IMR-90 (cell line): ENCODE measurements at places on chromosomes 16 and 17. TPM values are rescaled to one million over a fixed set of nuclear protein-coding genes. Genes with fewer than 3 reads are reported as not detected.

Gene CSF3
- not detected in 2 replicates for polyA plus RNA-seq

Gene MYH2
- not detected in 2 replicates for polyA plus RNA-seq

Gene CD79B
- not detected in 2 replicates for polyA plus RNA-seq

Gene FNDC8
- polyA plus RNA-seq = not detected in 2 replicates

Gene CTDNEP1
- polyA plus RNA-seq = 132 TPM in 2 replicates

Gene KRT13
- polyA plus RNA-seq = 0.56 and 0.60 TPM in 2 replicates

Gene CDH13
- polyA plus RNA-seq = 59.5 and 61.6 TPM in 2 replicates

Gene COPZ2
- polyA plus RNA-seq = 86.1 and 89.4 TPM in 2 replicates

GRCh38 chr17:81891303-81891552 lies 158 bp downstream of the ALYREF start:
- DNase-seq = no peak
- H3K36me3 ChIP-seq = peaks cover 50% of the 10 kb centered on the region
- H3K27me3 ChIP-seq = no peaks in the 10 kb centered on the region
- peak overlapping the region; percentile 75; the same call in 1 of the 2 replicates for H3K27ac ChIP-seq
- H3K4me1 ChIP-seq = peaks cover 4% of the 10 kb centered on the region; the same call in 1 of the 2 replicates

- no peak overlapping the region for H3K4me3 ChIP-seq
- DNase-seq = peak; percentile 54
Observed at GRCh38 chr17:15377616-15378015, 36.2 kb upstream of the TEKT3 start.

DNA sequence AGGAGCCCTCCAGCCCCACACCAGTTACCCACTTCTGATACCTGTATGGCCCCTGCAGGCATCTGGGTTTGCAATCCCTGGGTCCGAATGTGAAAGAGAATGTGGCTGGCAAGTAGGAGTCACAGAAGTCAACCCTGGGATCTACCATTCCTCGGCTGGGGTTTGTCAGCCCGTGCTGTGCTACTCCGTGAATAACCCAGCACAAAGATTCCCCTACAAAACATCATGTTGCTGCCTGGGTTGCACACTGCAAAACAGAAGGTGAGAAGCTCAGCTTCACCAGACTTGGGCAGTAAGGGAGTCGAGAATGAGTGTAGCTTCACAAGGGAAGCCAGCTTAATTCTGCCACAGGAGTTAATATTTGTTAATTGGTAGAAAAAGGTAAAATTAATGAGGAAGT lies 137.1 kb downstream of the ZFHX3 start:
- no peak overlapping the region for H3K27ac ChIP-seq
- no peak for DNase-seq
- H3K27me3 ChIP-seq = no peaks in the 10 kb centered on the region
- peaks cover 2% of the 10 kb centered on the region; the same call in 1 of the 2 replicates for H3K36me3 ChIP-seq
- no peak overlapping the region for H3K4me3 ChIP-seq

DNA sequence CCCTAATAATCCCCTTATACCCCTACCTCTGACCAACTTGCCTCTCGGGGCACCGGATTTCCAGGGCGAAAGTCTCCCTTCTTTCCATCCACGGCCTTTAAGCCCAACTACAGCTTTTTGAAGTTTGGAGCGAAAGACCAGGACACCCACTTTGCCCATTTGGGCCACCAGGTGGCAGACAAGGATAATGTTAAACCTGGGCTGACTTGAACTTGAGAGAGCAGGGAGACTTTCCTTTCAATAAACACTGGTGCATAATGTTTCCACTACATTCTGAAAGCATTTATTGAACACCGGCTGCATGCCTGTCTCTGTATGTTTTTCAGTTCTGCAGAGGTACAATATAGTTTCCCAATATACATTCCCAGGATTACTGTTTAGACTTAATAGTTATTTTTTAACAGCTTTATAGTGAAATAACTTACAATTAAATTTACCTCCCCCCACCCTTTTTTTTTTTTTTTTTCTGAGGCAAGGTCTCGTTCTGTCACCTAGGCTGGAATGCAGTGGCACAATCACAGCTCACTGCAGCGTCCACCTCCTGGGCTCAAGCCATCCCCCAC lies 6.9 kb upstream of the CES3 start:
- H3K27me3 ChIP-seq = peaks cover 12% of the 10 kb centered on the region
- H3K4me3 ChIP-seq = no peak overlapping the region
- peak; percentile 73 for DNase-seq
- H3K27ac ChIP-seq = no peak overlapping the region

- H3K4me3 ChIP-seq = no peak overlapping the region
- peaks cover 3% of the 10 kb centered on the region for H3K27me3 ChIP-seq
- H3K36me3 ChIP-seq = no peaks in the 10 kb centered on the region
Observed at GRCh38 chr17:18371455-18371854, 6.1 kb upstream of the EVPLL start.

DNA sequence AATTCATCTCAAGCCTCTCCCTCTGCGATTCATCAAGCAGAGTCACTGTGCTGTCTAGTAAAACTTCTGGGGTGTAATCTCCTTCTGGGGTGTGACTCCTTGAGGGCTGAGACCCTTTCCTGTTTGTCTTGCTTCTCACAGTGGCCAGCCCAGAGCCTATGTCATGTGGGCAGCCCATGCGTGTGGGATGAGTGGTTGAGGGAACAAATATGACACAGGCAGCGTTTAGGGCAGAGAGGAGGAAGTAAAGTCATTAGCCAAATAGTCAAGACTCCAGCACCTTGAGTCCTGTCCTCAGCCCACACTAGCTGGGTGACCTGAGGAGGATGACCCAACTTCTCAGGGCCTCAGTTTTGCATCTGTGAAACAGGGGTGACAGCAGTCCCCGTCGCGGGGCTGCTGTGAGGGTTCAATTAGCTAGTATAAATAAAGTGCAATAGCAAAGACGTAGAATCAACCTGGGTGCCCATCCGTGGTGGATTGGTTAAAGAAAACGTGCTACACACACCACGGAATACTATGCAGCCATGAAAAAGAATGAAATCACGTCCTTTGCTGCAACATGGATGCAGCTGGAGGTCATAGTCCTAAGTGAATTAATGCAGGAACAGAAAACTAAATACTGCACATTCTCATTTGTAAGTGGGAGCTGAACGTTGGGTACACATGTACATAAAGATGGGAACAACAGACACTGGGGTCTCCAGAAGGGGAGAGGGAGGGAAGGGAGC lies 4.5 kb upstream of the ITGAX start:
- H3K4me1 ChIP-seq = no peaks in the 10 kb centered on the region
- H3K4me3 ChIP-seq = no peak overlapping the region
- no peaks in the 10 kb centered on the region for H3K36me3 ChIP-seq
- H3K27ac ChIP-seq = no peak overlapping the region
- no peak for DNase-seq
- no peaks in the 10 kb centered on the region for H3K27me3 ChIP-seq

DNA sequence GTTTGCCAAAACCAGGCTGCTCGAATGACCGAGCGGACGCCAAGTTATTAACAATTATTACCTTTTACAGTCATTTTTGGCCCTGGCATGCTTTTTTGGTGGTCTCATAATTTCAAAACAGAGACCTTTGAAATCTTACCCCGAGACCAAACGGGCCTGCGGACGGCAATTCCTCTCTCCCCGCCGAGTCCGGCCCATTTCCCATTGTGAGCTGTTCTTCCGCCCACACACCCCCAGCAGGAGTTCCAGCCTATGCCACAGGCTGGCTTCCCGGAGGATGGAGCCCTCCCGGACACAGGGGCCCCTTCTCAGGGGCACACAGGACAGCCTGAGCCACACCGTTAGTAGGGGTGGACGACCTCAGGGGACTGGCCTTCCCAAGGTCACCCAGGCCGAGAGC lies 130.7 kb downstream of the C16orf95 start:
- H3K27ac ChIP-seq = no peak overlapping the region
- H3K36me3 ChIP-seq = no peaks in the 10 kb centered on the region
- DNase-seq = no peak
- H3K4me1 ChIP-seq = no peaks in the 10 kb centered on the region; the same call in 1 of the 2 replicates
- H3K27me3 ChIP-seq = no peaks in the 10 kb centered on the region; the same call in 1 of the 2 replicates

DNA sequence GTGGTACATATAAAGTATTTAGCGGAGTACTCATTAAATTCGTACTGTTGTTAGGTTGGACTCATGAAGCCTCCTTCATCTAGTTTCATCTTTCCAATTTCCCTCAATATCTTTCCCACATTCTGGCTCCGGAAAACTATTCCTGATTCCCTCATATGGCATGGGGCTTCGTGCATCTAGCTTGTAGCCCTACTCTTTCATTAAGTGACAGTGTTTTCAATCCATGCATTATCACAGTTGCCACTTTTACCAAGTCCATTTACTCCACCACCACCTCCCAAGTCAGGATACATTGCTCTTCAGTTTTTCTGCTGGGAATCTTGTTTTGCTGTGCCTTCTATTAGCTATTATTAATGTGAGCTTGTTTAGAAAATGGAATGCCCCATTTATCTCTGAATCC lies 1032.1 kb upstream of the RBFOX1 start:
- H3K4me3 ChIP-seq = no peak overlapping the region
- no peak for DNase-seq
- H3K36me3 ChIP-seq = no peaks in the 10 kb centered on the region
- H3K27ac ChIP-seq = no peak overlapping the region

DNA sequence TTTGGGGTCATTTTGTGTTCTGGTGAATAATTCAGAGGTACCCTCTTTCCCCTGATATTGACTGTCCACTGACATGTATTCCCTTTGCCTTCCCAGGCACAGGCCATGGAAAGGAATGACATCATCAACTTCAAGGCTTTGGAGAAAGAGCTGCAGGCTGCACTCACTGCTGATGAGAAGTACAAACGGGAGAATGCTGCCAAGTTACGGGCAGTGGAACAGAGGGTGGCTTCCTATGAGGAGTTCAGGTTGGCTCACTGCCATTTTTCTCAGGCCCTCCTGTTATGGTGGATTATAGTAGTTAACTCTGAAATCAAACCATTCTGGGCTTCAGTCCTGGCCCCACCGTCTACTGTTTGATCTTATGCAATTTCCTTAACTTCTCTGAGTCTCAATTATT lies 1.6 kb upstream of the EFTUD2 start:
- H3K27ac ChIP-seq = no peak overlapping the region
- H3K27me3 ChIP-seq = no peaks in the 10 kb centered on the region
- H3K4me1 ChIP-seq = peaks cover 27% of the 10 kb centered on the region
- peak; percentile 83 for DNase-seq
- no peak overlapping the region for H3K4me3 ChIP-seq

DNA sequence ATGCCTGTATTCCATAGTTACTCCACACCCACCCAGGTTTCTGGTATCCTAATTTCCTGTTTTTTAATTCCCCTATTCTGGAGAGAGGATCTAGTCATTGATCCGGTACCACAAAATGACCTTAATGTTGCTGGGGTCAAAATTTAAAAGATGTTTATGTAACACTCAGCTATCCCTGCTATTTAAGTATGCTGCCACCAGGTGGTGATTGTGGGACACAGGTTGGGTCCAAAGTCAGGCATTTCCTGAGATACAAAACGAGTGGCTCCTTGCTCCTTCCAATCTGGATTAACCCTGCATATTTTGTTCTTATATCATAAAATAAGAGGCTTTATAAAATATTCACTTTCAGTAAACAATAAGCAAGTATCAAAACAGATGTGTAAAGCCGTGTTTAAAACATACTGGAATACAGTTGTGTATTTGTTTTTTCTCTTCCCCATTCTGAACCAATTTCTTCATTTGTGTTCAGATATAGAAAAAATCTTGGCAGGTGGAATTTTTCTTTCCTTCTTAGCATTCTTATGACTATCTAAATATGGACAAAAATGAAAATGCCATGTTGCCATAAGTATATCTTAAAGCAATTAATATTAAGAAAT lies 16.3 kb downstream of the HS3ST4 start:
- no peak overlapping the region for H3K27ac ChIP-seq
- H3K27me3 ChIP-seq = no peaks in the 10 kb centered on the region
- no peaks in the 10 kb centered on the region for H3K36me3 ChIP-seq

GRCh38 chr17:70407506-70407905 lies 238.2 kb downstream of the KCNJ2 start:
- H3K36me3 ChIP-seq = no peaks in the 10 kb centered on the region
- H3K4me3 ChIP-seq = no peak overlapping the region
- no peak overlapping the region for H3K27ac ChIP-seq
- H3K4me1 ChIP-seq = peaks cover 5% of the 10 kb centered on the region
- peak; percentile 1 for DNase-seq

GRCh38 chr16:10737068-10737625 lies 6.5 kb upstream of the NUBP1 start:
- H3K27ac ChIP-seq = no peak overlapping the region
- H3K36me3 ChIP-seq = no peaks in the 10 kb centered on the region
- peaks cover 2% of the 10 kb centered on the region; the same call in 1 of the 2 replicates for H3K4me1 ChIP-seq
- no peak overlapping the region for H3K4me3 ChIP-seq

DNA sequence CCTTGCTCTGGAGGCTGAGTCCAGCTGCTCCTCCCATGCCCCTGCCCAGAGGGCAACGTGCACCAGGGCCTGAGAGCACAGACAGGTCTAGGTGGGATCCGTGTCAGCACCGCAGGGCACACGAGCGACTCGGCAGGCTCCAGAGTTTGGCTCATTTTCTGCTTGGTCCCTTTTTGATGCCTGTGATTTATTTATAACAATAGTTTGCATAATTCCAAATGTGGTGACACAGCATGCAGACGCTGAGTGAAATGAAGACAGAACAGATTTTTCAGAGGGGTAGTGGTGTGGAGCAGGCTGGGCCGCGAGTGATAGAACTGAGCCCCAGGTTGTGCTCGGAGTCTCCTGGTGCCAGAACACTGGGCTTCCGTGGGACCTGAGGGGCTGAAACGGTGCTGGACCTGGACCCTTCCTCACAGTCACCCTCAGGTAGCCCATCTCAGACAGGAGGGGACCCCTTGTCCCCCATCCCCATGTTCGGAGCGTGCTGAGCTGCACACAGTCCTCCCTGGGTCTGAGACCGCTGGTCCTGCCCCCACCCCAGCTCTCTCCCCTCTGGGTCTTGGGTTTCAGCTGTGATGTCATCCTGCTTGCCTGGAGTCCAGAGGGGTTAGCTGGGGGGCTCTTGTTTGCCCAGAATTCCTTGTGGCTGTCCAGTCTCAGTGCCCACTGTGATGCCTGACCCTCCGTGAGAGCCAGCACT lies 95.9 kb downstream of the METRNL start:
- peaks cover 30% of the 10 kb centered on the region for H3K27me3 ChIP-seq
- no peaks in the 10 kb centered on the region; the same call in 1 of the 2 replicates for H3K4me1 ChIP-seq
- H3K4me3 ChIP-seq = no peak overlapping the region
- DNase-seq = no peak
- no peaks in the 10 kb centered on the region for H3K36me3 ChIP-seq
- no peak overlapping the region for H3K27ac ChIP-seq

DNA sequence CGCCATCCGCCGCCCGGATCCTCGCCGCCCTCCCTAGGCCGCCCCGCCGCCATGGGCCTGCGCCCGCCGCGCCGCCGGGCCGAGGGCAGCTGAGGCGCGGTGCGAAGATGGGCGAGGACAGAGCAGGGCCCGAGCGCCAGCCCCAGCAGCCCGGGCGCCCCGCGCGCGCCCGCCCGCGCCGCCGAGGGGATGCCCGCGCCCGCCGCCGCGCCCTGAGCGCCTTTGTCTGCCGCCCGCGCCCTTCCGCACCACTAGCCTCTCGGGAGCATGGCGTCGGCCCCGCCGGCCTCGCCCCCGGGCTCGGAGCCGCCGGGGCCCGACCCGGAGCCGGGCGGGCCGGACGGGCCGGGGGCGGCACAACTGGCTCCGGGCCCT lies 278 bp downstream of the RAB11FIP3 start:
- H3K4me1 ChIP-seq = peaks cover 13% of the 10 kb centered on the region
- H3K4me3 ChIP-seq = peak overlapping the region; percentile 65
- peak overlapping the region; percentile 27; the same call in 1 of the 2 replicates for H3K27ac ChIP-seq
- H3K27me3 ChIP-seq = no peaks in the 10 kb centered on the region
- no peak for DNase-seq

- no peak for DNase-seq
- peaks cover 15% of the 10 kb centered on the region for H3K4me1 ChIP-seq
- no peak overlapping the region for H3K4me3 ChIP-seq
- no peak overlapping the region for H3K27ac ChIP-seq
Observed at GRCh38 chr17:562174-562573, 152.5 kb downstream of the VPS53 start.

- DNase-seq = peak; percentile 53
- no peak overlapping the region; the same call in 1 of the 2 replicates for H3K27ac ChIP-seq
- no peak overlapping the region for H3K4me3 ChIP-seq
- H3K27me3 ChIP-seq = peaks cover 7% of the 10 kb centered on the region; the same call in 1 of the 2 replicates
Observed at GRCh38 chr16:10828851-10829366, 10.3 kb upstream of the TVP23A start.
